ENCODE measurements at places on chromosomes 2 and 18.

GRCh38 chr18:63520053-63520685 is 22.0 kb upstream of the SERPINB12 start:
- DNase-seq, result no peak

- peak; percentile 8 for DNase-seq
These were observed at the start of gene ERFE for GRCh38 chr2:238158509-238159070. TSS of gene ERFE (plus strand) at chr2:238158970. CDS start at chr2:238159008, 38 bp downstream.

GRCh38 chr2:239157771-239158170 is 243.0 kb downstream of the HDAC4 start:
- DNase-seq, result no peak

GRCh38 chr2:237572021-237572741 is 5.8 kb downstream of the PRLH start:
- peak; percentile 42 for DNase-seq

GRCh38 chr2:134281815-134282419 is 28.0 kb downstream of the MGAT5 start:
- DNase-seq, result no peak

DNA sequence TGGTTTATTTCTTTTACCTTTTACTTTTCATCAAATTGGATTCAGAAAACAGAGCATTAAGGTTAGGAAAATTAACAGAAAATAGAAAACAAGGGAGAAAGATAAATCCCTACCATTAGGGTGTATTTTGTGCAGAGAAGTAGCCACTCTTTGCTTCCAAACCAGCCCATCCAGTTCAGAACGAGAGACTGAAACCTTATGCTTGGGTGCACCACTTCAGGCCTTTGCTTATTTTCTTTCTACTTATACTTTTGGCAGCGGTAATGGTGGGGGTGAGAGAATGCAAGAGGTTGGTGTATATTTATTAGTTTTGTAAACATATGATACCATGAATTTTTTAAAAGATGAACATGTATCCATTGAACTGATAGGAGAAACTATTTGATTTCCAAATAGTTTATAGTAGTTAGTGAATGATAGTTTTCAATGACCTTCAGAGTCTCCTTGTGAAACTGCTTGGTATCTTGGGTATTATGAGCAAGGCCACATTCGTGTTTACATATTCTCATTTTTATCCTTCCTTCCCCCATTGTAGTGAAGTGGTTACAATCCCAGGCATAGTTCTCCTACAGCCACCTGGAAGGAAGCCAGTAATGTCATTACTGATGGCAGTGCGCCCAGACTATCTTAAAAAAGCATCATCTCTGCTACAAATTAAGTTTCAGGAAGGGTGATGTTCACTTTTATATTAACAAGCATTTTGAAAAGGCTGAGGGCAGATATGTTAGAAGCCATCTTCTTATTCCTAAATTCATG is 60.8 kb downstream of the MFSD6 start:
- peak; percentile 70 for DNase-seq

- no peak for DNase-seq
These were observed 67.1 kb upstream of the CTDP1 start for GRCh38 chr18:79612291-79613108.

DNA sequence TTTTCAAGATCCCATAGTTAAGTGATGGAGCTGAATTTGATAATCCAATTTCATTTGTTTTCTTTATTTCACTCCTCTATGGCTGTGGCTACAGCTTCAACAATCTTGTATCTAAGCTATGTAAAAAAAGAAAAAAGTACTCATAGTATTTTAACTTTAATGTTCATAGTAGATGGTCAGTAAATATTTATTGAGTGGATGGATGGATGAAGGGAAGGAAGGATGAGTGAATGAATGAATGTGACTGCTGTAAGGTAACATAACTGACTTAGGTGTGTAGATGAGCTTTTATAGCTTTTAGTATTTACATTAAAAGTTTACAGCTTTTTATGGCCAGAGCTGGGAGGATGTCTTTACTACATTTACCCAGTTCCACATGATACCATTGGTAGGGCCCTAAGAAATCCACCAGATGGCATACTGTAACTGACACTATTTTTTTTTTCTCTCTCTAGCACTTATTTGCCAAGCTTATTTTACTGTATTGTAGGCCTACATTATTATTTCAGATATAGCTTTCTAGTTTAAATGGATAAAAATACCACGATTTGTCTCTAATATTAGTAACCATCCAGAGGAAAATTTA is 13.4 kb upstream of the HRH4 start:
- DNase-seq, result no peak

GRCh38 chr2:50347358-50348044 is 684.4 kb downstream of the NRXN1 start:
- no peak for DNase-seq

GRCh38 chr2:151841047-151841424 is 12.8 kb upstream of the ARL5A start:
- no peak for DNase-seq

DNA sequence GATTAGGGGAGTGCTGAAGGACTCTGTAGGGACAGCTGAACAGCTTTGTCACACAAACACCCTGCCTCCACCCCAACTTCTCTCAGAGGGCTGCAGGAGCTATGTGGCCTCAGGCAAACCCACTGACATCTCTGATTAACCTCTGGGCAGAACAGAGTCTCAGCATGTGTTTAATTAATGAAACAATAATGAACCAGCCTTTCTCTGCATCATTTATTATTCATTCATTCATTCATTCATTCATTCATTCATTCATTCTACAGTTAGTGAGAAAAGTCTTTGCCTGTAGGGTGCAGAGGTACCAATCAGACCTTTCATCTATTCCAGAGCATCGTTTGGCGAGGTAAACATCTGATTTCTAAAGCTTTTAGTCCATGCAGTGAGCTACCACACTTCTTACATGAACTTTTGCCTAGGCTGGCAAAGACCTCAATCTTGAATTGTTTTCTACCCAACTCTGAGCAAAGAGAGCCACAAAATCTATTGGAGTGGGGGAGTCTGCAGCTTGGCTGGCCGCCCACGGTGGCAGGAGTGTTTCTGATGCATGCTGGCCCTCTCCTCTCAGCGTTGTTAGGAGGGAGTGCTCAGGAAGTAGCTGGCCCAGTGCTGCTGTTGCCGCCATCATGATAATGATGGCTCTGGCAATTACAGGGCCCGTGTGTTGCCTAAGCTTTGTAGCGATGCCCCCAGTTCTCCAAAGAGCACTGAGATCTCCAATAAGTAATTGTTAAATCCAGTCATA is 198.9 kb downstream of the SMAD7 start:
- no peak for DNase-seq

GRCh38 chr18:35267809-35268208 is 22.2 kb downstream of the ZSCAN30 start:
- no peak for DNase-seq

GRCh38 chr2:46963941-46964673 is 48.5 kb upstream of the MCFD2 start:
- DNase-seq, result no peak

GRCh38 chr18:44637210-44638033 is 43.3 kb upstream of the SETBP1 start:
- DNase-seq, result no peak

GRCh38 chr2:17594533-17595401 is 54.3 kb downstream of the VSNL1 start:
- DNase-seq, result no peak

GRCh38 chr18:12585218-12585617 is 72.7 kb downstream of the SPIRE1 start:
- DNase-seq, result no peak

DNA sequence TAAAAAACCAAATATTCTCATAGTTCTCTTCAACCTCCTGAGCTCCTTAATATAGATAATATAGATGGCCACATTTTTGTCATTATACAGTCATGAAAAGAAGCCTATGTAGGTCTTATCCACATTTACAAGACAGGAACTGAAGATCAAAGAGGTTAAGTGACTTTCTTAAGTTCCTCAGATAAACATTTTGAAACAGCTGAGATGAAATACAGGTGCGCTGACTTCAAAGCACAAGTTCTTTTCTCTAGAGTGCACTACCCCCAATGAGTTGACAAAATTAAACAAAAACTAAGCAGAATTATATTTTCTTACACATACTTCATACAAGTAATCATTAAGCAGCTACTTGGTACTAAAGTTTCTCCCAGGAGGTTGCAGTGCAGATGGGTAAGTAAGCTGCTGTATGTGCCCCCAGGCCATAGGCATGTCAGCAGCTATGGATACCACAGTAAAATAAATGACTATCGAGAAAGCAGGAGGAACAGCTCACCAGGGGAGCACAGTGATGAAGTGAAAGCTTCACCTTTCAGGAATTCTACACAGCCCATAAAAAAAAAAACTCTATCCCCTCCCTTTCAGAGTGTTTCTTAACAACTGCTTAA is 199.8 kb downstream of the DPP10 start:
- DNase-seq, result no peak

Data from AML-193 (cell line).